ENCODE measurements at places on chromosomes 3 and 15.
A peak's percentile ranks its signal among the peaks of the same experiment; 100 is the strongest.

DNA sequence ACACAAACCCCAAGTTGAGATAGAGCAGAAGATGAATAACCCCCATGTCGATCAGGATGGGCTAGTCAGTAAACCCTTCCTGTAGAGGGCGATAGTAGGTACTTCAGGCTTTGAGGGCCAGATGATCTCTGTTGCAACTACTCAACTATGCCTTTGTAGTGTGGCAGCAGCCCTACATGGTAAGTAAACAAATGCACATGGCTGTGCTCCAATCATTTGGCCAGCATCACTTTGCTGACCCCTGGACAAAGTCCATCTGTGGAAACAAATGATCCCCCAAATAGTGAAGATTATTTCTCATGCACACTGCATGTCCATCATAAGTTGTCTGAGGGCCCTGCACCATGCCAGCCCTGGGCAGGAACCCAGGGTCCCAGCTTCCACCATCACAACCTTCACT, 402.2 kb upstream of the PROK2 start:
- no peak for DNase-seq

- DNase-seq: no peak
These were observed 1.3 kb downstream of the STAG1 start for GRCh38 chr3:136750897-136751315.

DNA sequence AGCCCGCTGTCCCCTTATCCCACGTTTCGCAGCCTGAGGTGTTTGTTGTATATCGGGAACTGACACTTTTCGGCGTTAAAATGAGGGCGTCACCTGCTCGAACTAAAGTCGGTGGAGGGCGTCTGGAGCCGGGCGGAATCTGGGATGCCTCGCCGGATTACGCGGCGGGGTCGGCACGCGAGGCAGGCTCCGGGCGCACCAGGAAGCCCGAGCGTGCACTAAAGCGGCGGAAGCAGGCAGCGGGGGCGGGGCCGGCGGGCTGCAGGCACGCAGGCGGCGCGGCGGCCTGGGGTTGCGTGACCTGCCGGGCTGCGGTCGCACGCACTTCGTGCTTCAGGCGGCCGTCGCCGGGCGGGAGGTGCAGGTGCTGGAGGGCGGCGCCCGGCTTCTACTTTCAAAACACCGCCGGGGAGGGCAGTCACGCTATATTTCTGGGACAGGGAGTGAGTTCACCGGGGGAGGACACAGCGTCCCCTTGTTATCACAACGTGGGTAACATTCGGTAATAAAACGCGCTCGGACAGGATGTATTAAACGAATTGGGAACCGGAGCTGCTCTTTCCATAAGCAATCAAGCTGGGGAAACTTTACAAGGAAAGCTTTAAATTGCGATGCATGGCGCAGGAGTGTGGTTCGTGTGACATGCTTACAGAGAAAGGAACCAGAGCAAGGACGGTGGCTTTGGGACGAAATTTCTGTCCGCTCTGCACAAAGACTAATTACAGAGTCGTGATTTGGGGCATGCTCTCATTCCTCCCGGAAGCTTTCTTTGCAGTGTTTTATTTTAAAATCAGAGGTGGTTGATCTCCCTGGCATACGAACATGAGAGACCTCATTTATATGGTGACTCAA, 9.1 kb upstream of the LEKR1 start:
- DNase-seq: peak; percentile 85

DNA sequence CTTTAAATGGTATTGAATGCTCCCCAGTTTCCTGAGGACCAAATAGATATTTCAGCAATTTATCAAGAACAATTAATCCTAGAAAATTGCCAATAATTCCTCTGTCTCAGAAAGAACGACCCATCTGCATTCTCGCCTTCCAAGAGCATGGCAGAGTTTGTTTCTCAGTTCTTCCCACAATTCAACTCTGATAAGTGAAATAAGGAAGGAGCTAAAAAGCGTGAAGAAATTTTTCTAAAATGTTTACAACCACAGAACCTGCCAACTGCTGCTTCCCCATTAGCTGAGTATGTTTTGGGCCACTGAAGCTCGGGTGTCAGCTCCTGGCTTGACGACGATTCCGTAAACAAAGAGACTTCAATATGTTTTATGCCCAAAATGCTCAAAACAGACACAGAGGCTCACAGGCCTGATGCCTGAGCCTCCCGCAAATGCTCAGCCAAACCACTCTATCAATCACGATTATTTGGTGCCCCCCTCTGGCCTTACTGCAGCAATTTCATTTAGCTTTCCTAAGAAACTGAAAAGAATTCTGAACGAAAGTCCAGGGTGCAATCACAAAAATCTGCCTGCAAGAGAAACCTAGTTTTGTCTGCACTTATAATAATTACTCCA, 259.2 kb upstream of the CCDC54 start:
- no peak for DNase-seq

GRCh38 chr15:95459273-95459672, 871.2 kb upstream of the NR2F2 start:
- DNase-seq: no peak

DNA sequence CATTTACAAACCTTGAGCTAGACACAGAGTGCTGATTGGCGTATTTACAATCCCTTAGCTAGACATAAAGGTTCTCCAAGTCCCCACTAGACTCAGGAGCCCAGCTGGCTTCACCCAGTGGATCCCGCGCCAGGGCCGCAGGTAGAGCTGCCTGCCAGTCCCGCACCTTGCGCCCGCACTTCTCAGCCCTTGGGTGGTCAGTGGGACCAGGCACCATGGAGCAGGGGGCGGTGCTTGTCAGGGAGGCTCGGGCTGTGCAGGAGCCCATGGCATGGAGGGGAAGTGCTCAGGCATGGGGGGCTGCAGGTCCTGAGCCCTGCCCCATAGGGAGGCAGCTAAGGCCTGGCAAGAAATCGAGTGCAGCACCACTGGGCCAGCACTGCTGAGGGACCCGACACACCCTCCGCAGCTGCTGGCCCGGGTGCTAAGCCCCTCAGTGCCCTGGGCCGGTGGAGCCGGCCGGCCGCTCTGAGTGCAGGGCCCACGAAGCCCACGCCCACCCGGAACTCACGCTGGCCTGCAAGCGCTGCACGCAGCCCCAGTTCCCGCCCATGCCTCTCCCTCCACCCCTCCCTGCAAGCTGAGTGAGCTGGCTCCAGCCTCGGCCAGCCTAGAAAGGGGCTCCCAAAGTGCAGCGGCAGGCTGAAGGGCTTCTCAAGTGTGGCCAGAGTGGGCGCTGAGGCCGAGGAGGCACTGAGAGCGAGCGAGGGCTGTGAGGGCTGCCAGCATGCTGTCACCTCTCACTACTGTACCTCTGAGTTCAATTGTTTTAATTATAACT, 1213.9 kb downstream of the OTOL1 start:
- no peak for DNase-seq

DNA sequence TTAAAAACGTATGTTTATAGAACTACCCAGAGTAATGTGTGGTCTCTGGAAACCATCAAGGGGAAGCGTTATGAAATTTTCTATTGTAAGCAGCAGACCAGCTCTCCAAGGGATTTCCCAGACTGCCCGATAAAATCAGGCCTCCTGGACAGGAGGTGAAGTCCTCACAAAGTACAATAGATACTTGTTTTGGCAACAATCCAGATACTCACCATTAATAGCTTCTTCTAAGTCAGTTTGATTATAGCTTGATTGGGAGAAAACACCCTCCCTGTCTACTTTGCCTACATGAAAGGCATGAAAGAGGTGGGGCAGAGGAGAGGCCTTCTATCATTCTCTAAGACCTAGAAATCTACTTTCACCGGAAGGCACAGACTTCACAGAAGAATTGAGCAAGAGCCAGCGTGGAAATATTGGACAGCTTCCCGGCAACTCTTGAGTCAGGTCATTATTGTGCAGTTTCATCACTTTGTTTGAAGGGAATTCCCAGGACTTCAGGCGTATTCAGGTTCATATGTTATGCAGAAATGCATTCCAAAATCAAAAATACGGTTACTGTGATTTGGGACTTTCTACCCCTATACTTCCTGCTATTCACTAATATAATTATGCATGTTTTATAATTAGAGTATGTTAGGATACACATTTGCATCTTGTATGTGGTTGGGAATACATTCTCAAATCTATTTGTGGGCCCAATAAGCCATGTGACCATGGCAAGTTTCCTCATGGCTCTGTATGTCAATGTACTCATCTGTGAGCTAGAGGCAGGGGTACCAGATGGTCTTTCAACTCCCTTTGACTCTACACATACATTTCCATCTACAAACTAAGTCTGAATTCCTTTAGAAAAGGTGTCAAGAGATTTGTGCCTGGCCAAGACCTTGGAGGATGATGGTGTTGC, 103.5 kb downstream of the CD47 start:
- no peak for DNase-seq
